Left lobe of liver (tissue), 2 donors: ENCODE measurements at places on chromosomes 12 and 14. TPM values are rescaled to one million over a fixed set of nuclear protein-coding genes. Genes with fewer than 3 reads are reported as not detected.

DNA sequence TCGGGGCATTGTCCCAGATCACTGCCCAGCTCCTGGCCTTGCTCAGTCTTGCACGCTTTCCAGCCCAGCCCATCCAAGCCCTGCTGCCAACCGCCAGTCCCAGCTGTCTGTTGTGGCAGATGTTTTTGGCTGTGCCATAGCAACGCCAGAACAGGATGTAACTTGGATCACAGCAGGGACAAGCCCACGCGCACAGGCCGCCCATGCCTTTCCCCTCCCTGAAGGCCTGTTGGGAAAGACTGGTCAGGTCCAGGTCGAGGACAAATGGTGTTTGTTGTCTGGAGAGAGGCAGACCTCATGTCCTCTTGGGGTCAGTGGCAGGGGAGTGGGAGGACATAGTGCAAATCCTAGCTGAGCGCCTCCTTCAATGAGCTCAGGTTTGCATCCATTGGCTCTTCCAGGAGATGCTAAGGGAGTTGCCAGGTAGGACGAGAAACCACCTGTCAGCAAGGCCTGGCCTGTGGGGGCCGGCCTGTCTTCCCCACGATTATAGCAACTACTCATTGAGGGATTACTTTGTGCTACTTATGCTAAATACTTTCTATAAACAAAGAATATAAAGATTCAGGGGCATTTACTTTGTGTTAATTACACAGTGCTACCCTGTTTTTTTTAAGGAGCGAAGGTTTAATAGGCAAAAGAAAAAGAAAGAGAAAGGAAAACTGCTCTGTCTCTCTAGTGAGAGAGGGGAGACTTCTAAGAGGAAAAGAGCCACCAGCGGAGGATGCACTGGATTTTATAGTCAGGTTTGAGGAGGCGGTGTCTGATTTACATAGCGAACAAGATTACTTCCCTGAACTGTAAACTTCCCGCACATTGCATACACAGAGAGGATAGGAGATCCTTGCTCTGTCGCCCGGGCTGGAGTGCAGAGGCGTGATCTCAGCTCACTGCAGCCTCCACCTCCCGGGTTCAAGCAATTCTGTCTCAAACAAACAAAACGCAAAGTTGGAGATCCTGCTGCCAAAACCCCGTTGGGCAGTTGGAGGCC is 42.8 kb upstream of the CORO1C start:
- peak; percentile 89 for DNase-seq

DNA sequence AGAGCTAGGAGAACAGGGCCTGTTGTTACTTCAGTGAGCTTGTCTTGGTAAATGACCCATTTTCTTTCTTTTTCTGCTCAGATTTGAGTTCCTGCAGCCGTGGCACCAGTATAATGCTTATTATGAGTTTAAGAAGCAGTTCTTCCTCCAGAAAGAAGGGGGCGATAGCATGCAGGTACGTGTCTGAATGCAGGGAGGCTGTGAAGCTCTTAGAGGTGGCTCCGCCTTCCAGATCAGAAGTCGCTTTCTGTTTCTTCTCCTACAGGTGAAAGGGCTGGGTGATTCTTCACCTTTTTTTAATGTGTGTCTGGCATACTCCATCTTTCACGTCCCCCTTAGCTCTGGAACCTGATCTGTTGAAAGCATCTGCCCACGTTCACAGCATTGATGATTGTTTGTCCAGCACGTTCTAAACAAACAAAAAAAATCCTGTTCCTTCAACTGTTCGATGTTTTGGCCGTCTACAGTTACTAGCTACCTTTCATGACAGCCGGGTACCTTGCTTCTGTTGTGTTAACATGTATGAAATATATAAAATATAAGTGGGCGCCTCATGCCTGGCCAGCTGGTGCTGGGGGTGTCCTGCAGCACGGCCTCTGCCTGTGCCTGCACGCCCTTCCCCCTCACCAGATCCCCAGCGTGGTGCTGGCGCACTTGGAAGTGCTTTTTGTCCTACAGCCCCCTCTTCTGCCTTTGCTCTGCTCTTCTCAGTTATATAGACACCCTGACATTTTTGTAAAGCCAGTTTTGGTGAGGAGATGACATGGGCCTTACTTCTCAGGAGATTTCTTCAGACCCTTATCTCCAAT is 44.6 kb downstream of the SFSWAP start:
- DNase-seq, result peak; percentile 22

CCDC60 gene
- not detected for total RNA-seq

GRCh38 chr12:95700316-95700785 is 90.2 kb downstream of the NTN4 start:
- DNase-seq, result no peak

DNA sequence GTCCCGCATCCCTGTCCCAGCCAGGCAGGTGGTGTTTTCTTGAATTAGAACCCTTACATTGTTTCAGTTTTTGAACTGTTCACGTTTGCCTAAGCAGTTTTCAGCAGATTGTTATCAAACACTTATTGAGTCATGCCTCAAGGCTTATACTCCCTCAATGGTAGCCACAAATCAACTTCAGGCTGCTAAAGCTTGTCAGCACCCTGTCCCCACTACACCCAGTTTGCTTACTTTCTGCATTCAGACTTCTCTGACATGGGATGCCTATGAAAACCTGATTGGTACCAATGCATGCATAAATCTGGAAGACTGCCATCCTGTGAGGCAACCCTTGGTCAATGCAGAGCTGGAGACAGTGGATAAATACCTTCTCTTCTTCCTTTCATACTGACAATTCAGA is 225.4 kb downstream of the BTG1 start:
- DNase-seq, result no peak
